ENCODE measurements at places on chromosomes 6 and 20.

DNA sequence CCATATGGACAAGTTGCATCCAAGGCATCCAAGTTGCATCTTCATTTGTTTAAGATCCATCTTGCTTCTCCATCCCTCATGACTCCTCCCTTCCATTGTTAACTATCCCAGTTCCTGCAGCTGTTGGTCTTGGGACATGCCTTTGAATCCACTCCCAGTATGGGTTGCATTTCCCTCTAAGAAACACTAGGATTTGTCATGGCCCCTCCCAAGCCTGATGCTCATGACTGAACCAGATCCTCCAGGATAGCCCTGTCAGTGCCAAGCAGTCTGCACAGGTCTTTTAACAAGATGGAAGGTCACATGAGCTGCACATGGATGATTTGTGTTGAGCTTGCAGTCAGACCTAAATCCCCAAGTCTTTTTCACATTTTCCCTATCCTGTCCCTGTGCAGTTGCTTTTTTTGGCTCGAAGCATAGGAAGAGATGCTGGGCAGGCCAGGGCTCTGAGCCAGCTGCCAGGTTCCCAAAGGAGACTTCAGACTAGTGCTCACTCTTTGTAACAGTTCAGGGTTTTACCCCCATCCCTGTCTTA lies 4.2 kb downstream of the PPP2R5D start:
- DNase-seq: no peak

DNA sequence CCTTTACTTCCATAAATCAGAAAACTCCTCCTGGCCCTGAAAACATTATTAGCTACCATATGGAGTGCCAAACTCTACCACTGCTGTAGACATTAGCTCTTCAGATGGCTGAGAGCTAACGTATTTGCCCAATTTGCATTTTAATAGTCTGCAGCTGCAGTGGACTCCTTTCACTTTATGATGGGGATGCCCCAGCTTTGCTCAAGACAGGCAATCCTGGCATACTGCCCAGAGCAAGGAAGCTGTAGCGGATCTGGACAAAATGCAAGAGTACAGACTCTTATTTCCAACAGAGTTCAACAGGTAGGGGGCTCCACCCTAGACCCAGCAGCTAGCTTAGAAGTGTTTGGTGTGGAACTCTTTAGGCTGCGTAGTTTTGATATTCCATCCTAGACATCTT lies 246.7 kb downstream of the FOXC1 start:
- DNase-seq: no peak

DNA sequence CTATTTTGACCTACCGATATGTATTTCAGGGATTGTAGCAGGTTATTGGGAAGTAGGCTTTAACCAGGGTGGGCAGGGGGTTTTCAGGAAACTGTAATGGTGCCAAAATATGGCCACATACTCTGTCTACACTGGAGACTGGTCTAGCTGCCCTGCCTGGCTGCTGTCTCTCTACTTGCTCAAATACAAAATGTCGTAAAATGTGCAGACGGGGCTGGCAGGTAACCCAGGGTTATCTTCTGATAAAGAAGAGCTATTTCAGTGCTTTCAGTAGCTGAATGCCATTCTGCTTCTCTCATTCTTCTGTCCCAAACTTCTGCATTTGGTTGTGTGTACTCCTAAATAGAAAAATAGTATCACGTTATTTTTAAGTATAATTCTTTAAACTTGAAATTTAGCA lies 616.2 kb downstream of the EPM2A start:
- DNase-seq: no peak

GRCh38 chr6:39952167-39952566 lies 17.9 kb upstream of the MOCS1 start:
- DNase-seq: no peak

- no peak for DNase-seq
These were observed 68.8 kb downstream of the RFX6 start for GRCh38 chr6:116945809-116946208.

DNA sequence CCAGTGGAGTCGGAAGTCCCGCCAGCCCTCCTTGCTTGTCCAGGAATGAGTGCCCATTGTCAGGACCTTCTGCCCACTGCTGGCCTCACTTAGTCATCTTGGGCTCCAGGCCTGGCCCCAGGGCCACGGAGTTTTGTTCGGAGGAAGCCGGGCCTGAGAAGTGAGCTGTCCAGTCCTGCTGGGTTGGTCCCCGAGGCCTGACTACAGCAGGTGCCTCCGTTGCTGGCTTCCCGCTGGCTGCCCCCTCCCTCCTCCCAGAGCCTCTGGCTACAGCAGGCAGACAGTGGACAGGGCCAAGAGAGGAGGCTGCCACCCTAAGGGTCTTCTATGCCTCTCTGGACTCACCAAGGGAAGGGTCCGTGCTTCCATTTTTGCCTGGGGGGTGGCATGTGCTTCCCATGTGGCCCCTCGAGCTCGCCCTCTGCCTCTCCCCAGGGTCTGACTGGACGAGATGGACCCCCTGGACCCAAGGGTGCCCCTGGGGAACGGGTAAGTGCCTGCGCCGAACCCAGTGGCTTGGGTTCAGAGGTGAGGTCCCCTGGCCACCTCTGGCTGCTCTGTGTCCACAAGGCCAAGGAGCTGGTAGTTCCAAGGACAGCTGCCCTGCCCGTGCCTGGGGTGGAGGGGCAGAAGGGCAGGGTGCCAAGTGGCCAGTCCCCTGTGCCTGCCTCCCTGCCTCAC lies 2.8 kb downstream of the COL9A3 start:
- DNase-seq: no peak
